ENCODE measurements at places on chromosomes 5 and 9.

DNA sequence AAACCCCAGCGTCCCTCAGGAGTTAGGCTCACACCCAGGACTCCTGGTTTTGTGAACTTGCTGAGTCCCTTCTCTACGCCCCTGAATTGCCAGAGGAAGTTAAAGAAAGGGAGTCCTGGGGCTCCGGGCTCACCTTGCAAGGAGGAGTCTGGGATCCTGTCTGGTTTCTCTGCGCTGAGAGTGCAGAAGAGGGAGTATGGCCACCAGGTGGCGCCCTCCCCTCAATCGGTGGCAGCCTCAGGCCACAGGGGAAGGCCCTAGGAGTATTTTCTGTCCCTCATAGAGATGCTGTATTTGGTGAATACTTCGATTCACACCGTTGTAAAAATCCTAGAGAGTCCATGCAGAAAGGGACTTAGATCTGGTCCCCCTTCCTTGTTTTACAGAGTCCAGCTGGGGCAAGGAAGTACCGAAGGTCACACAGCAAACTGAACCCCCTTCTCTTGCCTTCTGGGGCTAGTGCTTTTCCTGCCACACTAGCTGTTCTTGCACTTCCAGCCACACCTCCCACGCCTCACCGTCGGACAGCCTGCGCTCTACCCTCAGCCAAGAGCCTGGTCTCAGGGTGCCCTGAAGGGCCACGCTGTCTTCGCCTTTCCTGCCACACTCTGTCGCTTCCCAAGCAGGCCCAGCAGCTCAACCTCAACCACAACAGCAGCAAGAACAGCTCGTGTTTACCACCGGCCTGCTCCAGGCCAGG lies 10.2 kb downstream of the HAND1 start:
- peak; percentile 43 for DNase-seq

- DNase-seq = no peak
Measured at GRCh38 chr9:22483528-22484070, 37.0 kb downstream of the DMRTA1 start.

- DNase-seq = no peak
Measured at GRCh38 chr5:167785901-167786300, 505.5 kb upstream of the WWC1 start.

- DNase-seq = no peak
Measured at GRCh38 chr9:4420351-4420750, 69.9 kb upstream of the SLC1A1 start.

DNA sequence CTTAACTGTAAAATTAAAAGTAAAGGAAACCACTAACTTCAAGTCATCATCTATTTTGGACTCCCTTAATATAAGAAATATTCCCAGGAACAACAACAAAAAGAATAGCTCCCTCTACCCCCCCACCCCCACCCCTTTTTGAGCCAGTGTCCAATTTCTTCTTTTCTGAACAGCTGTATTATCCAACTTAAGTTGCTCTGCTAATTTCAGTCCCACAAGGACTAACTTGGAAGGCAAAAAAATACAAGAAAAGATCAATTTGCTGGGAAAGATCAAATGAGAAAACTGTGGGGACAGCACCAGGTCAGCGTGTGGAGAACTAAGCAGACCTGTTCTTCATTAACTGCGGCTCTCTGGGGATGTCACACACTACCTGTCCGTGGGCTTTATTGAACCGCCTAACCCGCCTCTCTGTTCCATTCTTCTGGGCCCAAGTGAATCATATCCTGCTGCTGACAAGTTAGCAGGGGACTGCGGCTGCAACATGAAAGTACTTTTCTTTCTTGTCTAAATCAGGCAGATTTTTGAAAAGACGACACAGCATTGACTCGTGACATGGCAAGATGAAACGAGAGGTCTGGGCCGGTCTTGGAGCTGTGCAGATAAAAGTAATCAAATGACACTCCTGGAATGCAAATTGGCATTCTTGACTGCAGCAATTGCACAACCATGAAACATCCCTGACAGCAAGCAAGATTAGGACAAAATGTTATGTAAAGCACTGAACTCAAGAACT lies 2.7 kb downstream of the BNC2 start:
- peak; percentile 75 for DNase-seq

DNA sequence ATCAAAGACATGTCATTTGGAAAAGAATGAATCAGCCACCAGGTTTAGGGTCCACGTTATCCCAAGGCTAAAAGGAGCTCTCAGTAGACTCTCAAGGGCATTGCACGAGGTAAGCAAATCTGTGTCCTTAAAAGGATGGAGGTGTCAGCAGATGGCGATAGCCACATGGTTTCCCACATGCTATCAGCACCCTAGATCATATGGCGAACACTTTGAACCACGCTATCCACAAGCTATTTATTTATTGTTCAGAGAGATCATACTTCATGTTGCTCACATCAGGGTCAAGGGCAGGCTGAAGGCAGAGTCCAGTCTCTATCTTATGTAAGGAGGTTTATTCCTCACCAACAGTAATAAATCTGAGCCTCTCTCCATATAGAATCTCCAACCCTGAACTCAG lies 43.7 kb downstream of the CDH6 start:
- no peak for DNase-seq

- DNase-seq = no peak
Measured at GRCh38 chr5:85813146-85813545, 804.6 kb upstream of the COX7C start.

DNA sequence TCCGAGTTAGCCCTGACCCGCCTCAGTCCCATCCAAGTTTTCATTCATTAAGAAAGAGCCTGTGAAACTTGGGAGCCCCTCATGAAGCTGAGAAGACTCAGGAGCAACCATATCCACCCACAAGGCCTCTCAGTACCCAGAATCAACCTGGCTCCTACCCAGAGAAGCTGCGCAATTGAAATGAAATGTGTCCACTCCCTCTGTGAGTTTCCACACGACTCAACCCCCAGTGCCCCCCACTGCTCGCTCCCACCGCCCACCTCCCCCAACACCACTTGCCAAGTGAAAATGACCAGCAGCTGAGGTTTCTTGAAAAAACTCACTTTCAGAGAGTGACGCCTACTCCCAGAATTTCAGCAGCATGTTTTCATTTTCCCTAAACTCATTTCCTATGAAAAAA lies 104.6 kb downstream of the CDK5RAP2 start:
- peak; percentile 93 for DNase-seq

- no peak for DNase-seq
Measured at GRCh38 chr9:90881648-90882047, 80.0 kb downstream of the SYK start.

DNA sequence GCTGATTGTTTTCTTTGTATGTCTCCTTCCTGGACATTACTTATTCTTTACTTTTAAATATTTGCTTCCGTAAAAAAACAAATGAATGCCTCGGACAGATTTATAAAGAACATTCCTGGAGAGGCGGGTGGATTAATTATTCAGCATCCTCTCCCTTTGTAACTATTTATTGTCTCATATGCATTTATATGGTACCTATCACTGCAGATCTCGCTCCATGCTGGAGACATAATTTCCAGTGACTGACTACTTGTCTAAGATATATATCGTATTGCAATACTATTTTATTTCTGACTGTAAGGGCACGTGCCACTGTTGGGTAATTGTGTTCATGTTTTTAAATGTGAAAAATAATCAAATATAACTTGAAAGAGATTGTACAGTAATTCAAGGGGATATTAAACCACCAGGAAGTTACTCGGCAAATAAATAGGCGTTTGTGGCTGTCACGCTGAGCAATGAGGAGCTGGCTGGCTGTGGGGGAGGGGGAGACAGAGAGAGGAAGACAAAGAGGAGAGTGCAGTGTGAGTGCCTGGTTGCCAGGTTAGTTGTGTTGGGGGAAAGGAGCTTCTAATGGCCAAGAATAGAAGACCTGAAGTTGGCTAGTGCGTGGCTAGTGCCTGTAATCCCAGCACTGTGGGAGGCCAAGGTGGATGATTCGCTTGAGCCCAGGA lies 131.8 kb upstream of the GABRP start:
- no peak for DNase-seq

DNA sequence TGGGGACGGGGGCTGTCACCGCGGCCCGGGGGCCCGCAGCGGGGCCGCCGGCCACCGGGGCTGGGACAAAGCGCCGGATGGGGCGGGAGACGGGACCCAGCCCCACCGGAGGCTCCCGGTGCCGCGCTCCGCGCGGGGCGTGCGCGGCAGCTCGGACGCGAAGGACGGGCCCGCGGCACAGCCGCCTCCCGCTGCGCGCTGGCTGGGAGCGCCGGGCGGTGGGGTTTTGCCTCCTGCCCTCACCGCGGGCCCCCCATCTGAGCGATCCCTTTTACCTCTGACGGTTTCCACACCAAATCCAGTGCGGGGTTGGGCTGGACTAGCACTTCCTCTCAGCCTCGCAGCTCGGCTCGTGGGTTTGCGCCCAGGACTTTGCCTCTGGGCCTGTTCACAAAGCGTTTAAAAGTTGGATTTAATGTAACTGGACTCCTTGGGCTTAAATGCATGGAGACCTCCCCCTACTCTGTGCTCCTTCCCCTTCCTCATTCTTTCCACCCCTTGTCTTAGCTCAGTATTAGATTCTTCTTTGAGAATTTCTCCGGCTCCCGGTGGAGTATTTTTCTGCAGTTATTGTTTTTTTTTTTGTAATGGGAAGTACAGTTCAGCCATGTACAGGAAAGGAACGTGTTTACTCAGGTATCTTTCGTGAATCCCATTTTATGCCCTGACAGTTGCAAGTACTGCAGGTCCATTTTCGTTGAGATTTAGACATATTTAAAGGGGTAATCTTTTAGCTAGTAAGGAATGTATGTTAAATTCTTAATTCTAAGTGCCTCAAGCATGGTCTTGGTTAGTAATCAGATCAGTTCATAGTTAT lies 691 bp downstream of the FCHO2 start:
- DNase-seq = peak; percentile 43

DNA sequence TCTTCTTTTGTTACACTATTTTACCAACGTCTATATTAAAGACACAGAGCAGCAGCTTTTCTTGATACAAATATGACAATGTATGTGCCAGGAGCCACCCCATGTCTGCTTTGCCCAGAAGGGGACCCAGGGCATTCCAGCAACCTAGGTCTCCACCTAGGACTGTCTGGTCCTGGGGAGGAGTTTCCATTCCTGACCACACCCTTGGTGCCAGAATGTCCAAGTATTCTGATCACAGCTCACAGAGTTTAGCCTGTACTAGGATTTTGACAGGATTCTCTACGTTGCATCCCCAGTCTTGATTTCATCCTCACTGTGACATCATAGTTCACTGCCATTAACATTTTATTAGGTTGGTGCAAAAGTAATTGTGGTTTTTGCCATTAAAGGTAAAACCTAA lies 224.7 kb downstream of the SREK1 start:
- DNase-seq = no peak

GRCh38 chr5:77852068-77852513 lies 76.0 kb upstream of the TBCA start:
- DNase-seq = no peak

DNA sequence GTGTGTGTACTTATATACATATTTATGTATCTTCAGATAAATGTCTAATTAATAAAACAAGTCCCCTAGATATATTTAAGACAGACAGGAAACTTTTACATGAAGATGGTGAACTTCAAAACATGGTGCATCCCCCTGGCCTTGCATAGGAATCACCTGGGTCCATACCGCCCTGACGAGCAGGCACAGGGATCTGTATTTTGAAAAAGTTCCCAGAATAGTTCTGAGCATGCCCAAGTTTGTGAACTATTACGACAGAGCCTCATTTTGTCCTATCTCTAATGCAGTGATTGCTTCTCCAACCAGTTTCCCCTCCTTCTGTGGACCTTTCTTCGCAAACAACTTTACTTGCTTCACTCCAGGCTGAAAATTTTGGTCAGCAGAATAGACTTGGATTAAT lies 98.1 kb downstream of the APBA1 start:
- DNase-seq = no peak

DNA sequence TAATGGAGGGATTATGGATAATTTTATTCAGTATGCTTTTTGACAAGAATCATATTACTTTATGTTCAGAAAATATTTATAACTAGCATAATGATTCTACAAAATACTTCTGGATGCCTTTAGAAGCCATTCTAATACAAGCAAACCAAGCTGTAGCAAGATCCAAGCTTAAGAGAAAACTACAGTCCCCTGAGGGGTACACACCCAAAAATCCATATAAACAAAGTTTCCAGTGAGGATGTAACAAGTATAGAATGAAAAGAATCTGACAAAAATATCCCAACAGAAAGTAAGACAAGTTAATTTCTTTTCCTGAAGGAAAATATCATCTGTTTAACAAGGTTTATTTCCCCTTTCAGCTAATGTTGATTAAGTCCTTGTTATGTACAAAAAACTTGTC lies 53.9 kb downstream of the MLLT3 start:
- DNase-seq = no peak

All from fibroblast of gingiva (primary cell).